ENCODE measurements at places on chromosomes 7 and 10. TPM values are rescaled to one million over a fixed set of nuclear protein-coding genes. Genes with fewer than 3 reads are reported as not detected.

The AKR1C1 gene
- total RNA-seq = 5.0 TPM

The GJD4 gene
- not detected for total RNA-seq

The NEUROD6 gene
- total RNA-seq = not detected

DNA sequence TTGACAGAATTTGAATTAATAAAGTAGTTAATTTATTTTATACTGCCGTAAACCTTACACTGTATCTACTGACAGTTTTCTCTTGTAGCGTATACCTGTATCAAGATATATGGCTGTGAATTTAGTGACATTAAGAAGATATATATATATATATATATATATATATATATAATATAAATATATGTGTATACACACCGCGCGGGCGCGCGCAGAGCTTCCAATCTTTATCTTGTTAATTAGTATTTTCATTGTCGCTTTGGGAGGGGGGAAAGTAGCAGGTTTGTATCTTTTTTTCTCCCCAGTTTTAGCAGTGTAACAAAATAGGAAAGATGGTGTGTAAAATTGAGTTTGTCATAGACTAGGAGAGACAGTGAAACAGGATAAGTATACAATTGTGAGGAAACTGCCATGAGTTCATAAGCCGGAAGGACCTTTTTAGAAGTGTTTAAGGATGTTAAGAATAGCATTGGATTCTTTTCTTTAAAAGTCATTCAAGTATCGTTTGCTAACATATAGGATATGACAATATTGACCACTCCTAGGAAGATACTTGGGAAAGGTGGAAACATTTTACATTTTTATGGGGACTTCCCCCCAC, 2.0 kb downstream of the PLEKHA1 start:
- DNase-seq = no peak
- H3K27me3 ChIP-seq = no peaks in the 10 kb centered on the region
- H3K27ac ChIP-seq = no peak overlapping the region
- H3K36me3 ChIP-seq = no peaks in the 10 kb centered on the region
- H3K4me3 ChIP-seq = no peak overlapping the region
- H3K4me1 ChIP-seq = no peaks in the 10 kb centered on the region

- no peak overlapping the region for H3K4me3 ChIP-seq
- DNase-seq = no peak
- peaks cover 5% of the 10 kb centered on the region for H3K27me3 ChIP-seq
- H3K4me1 ChIP-seq = no peaks in the 10 kb centered on the region
- no peak overlapping the region for H3K27ac ChIP-seq
- no peaks in the 10 kb centered on the region for H3K36me3 ChIP-seq
These were observed 62.7 kb upstream of the CACUL1 start for GRCh38 chr10:118817328-118818068.
